ENCODE measurements at places on chromosomes 11 and 22.

DNA sequence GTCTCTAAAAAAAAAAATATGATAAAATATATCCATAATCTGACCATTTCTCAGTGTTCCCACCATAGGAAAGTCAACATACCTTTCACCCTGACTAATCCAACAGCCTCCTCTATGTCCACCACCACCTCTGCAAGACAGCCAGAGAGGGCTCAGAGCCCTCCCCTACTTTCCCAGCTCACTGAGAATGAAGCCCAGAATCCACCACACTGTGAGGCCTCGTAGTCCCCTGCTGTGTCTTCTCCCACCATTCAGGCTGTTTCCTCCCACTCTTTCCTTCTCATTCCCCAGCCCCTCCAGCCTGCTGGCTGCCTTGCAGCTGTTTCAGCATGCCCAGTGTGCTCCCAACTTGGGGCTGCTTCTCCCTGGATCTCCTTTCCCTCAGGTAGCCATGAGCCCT is 27.0 kb downstream of the SGSM3 start:
- DNase-seq = no peak

DNA sequence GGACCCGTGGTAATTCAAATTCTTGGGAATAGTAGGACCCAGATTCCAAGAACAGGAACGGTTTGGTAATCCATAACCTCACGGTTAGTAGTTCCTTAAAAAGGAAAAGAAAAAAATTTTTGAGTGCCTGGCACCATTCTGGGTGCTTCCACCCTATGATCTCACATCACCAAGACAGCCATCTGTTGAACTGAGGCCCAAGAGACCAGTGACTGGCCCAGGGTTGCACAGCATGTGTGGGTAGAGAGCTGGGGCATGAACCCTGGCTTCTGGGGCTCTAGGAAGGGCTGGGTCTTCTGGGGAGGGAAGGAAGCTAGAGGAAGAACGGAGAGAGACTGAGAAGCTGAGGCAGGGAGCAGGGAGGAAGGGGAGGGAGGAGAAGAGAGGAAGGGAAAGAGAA is 4.7 kb upstream of the SPI1 start:
- no peak for DNase-seq

GRCh38 chr11:117600234-117600783 is 196.7 kb downstream of the DSCAML1 start:
- DNase-seq = no peak

GRCh38 chr11:80162387-80162786 is 721.6 kb upstream of the TENM4 start:
- DNase-seq = no peak

GRCh38 chr11:33063326-33063881 is 24.0 kb downstream of the TCP11L1 start:
- DNase-seq = no peak

GRCh38 chr11:68468217-68468828 is 7.8 kb downstream of the PPP6R3 start:
- no peak for DNase-seq

DNA sequence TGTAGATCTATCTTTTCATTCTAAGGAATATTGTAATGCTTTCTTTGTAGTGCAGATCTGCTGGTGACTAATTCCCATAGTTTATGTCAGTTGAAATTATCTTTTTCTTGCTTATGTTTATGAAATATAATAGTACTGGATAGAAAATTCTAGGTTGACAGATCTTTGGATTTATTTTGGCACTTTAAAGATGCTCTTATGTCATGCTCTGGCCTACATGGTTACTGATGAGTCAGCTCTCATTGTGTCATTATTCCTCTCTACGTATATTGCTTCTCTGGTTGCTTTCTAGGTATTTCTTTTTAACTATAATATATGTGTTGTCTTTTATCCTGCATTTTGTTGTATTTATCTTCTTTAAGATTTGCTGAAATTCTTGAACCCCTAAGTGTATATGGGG is 955.5 kb upstream of the CHORDC1 start:
- DNase-seq = no peak

DNA sequence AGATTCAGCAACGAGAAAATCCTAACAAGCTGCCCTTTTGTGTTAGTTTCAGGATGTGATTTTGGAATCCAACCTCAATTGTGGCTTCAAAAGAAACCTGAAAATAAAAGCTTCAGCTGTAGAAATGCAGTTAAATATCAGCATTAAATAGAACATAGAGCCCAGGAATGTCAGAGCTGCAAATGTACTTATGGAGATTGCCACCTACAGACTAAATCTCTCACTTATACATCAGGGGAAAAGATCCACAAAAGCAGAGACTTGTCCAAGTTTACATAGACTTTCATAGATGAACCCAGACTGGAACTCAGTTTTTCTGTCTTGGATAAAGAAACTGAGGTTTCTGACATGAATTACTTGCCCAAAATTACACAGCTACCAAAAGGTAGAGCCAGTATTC is 446.6 kb downstream of the DLG2 start:
- DNase-seq = no peak

DNA sequence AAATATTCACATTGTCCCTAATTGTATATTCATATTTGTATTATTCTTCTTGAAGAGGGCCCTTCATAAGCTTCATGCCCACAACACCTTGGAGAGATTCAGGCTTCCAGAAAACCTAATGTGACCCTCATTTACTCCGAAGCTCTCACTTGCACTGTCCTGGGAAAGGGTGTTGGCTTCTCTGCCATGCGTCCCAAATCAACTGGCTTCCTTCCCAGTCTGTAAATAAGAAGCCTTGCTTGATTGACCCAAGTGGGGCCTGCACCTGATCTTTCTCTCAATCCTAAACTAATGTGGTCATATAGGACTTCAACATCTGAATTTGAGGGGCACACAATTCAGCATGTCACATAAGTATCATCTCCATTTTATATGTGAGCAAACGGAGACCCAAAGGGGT is 40.5 kb upstream of the ZBTB16 start:
- DNase-seq = no peak

DNA sequence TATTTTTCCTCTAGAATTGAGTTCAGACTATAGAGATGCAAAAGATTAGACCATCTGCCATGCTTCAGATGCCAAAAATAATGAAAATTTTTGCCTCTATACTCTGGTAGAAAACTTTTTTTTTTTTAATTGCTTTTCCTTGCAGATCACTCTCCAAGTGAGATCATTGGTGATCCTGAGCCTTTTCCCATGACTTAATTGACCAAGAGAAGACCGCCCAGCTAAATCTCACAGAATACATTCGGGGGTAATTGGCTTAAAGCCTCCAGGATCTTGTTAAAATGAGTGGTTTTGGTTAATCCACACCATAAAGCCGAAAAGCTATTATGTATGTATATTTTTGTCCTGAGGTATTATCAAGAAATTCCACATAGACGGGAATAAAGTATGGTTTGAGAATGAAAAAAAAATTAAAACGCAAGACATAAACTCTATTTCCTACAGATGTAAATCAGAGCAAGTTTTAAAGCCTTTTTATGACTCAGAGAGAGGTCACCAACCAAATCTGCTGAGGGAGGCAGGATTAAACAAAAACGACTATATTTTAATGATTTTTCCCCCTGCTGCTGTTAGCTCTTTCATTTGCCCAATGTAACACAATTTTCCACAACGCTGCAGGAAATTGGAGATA is 64.0 kb downstream of the PARVA start:
- no peak for DNase-seq

DNA sequence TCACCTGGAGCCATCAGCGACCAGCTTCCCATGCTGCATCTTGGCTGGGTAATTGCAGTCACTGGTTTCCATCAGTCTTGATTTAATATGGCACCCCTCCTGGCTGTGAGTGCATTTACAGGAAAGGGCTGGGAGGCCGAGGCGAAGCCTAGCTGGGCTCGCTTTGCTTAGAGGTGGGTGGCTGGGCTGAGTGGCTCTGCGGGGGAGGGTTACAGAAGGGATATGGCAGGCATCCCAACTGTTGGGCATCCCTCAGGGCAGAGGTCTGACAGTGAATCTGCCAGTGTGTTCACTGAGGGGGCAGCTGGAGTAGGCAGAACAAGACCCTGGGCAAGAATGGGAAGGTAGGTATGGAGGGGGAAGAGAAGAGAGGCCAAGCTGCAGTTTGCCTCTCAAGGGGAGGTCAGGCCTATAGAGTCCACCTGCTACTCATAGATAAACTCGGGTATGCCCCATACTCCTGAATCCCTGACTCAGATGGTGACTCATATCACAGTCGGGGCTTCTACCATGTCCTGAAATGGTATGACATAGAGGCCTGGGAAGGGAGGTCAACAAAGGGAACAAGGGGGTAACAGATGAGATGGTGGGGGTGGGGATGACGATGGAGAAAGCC is 77.5 kb upstream of the PHOX2A start:
- DNase-seq = no peak
